ENCODE measurements at places on chromosomes 3 and 15. TPM values are rescaled to one million over a fixed set of nuclear protein-coding genes. Genes with fewer than 3 reads are reported as not detected.

- DNase-seq, result no peak
These were observed 17.8 kb downstream of the ZNF35 start for GRCh38 chr3:44666346-44666745.

- DNase-seq, result no peak
These were observed 161.7 kb downstream of the POLR2M start for GRCh38 chr15:57867970-57868798.

DNA sequence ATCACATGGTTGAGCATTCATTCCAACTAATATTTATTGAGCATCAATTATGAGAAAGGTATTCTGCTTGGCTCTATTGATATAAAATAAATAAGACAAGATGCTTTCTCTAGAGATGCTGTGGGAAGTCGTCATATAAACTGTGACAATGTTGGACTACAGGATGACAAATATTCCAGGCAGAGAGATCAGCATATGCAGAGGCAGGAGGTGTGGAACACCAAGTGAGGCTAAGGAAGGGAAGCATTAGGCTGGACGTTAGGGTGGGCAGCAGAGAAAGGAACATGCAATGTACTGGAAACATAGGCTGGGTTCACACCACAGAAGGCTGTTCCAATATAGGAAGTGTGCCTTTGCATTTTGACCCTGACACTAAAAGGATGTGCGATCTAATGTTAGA, 38.6 kb downstream of the CD200 start:
- DNase-seq, result no peak

The CERS3 gene
- total RNA-seq, result 2.2 TPM

The CAMK2N2 gene
- total RNA-seq, result 1.5 TPM

All from GM23338 (cell line).